Kidney epithelial cell (primary cell): ENCODE measurements at places on chromosomes 6 and 20.

DNA sequence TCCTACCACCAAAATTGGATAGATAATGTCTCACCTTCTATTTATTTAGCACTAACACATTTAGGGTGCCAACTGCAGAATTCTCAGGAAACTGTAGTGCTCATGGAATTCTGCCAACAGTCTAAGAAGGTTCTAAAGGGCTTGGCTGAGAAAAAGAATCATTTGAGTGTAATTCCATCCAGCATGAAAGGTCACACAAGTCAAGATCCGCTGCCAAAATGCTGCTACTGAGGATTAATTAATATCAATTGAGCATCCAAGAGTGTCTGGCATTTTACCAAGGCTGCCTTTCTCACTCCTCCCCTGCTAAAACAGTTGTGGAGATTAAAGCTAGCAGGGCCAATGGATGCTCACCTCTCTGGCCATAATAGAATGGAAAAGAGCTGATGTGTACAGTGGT lies 112.7 kb downstream of the FHL5 start:
- no peak for DNase-seq

DNA sequence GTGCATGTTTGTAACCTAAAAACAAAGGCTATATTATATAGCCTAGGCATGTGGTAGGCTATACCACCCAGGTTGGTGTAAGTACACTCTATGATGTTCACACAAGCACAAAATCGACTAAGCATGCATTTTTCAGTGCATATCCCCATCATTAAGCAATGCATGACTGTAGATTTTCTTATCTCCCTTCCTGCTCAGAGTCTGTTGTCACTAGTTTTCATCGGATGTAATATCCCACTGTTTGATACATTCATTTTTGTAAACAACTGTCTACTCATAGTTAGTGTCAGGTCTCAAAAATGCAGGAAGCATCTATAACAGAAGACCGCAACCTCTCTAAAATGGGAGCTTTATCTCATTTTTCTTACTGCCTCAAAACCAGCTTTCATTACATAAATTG lies 70.7 kb downstream of the GFRAL start:
- no peak for DNase-seq

DNA sequence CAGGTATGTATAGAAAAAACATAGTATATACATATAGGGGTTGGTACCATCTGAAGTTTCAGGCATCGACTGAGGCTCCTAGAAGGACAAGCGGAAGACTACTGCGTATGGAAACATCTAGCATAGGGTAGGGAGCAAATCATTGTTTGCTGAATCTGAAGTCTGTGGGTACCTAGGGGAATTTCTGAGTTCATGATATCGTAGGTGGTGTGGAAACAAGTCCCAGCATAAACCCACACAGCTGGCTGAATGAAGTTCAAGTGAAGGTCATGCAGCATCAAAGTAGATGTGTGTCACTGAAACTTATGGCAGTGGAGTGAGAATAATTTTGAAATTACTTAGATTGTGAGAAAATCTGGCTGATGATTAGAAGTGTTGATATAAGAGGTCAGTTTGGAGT lies 39.4 kb downstream of the MAP7 start:
- DNase-seq, result no peak

DNA sequence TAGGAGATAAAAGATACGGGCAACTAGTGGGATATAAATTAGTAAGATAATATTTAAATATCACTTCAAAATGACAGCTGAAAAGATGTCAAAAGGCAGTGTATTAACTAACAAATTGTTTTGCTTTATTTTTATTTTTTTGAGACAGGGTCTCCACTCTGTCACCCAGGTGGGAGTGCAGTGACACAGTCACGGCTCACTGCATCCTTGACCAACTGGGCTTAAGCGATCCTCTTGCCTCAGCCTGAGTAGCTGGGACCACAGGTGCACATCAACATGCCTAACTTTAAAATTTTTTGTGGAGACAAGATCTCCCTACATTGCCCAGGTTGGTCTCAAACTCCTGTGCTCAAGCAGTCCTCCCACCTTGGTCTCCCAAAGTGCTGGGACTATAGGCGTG lies 5.9 kb downstream of the ZNF292 start:
- DNase-seq, result no peak

GRCh38 chr6:139242457-139243240 lies 49.1 kb downstream of the TXLNB start:
- DNase-seq, result no peak

- no peak for DNase-seq
These were observed 6.9 kb downstream of the MANBAL start for GRCh38 chr20:37296371-37296770.

DNA sequence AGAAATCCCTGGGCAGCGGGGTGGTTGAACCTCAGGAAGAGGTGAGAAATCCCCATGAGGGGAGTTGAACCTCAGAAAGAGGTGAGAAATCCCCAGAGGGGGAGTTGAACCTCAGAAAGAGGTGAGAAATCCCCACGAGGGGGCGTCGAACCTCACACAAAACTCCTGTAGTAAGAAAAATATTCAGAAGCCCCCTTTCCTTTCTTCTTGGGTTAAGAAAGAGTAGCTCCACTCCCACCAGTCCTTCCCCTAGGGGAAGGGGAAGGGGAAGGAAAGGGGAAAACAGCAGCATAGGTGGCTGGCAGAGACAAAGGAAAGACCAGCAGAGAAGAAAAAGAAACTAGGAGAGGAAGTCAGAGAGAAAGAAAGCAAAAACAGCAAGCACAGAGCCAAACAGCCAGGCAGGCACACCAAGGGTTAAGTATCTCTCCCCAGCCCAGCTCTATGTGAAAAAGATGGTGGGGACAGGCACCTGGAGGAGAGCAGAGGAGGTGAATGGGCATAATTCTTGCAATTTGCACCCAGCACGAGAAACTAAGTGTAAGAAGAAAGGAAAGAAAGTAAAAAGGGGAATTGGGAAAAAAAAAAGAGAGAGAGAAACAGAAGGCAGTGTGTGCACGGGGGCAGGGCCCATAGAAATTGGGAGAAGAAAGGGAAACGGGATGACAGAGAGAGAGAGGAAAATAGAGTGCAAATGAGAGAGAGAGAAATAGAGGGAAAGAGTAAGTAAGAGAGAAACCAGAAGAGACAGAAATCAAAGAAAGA lies 88.2 kb downstream of the PLG start:
- no peak for DNase-seq

DNA sequence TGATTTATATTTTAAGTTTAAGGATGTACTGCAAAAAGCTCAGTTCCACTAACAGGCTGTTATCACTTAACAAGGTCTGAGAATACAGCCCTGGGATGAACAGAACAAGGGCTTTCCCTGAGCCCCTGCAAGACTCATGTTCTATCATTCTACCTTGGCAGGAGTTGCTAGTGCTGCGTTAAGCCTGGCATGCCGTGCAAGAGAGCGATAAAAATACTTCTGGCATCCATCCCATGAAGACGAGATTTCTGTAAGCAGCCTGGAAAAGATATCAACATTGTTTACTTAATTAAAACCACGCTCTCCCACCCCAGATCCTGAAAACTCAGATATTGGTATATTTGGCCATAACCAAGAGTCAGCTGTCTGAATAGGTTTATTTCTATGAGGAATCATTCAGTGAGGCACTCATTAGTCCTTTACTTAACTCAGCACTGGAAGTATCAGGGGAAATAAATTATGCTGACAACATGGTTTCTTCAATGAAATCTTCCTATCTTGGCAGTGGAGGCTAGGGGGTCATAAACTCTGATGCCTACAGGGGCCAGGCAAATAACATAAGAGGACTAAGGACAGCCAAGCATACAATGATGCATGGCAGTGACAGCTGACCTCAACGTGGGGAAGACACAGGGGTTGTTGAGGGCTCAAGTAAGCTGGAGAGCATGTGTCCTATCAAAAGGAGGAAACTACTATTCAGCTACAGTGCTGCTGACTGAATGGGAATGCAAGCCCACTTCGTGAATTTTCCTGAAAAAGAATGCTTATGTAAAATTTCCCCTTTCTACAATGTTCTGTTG lies 37.6 kb upstream of the LYRM2 start:
- no peak for DNase-seq
